Activated naive CD8-positive, alpha-beta T cell treated with anti-CD3 and anti-CD28 coated beads, Interleukin-2, amount 50 U/mL, for 16 hours (primary cell): ENCODE measurements at places on chromosomes 1 and 21.

GRCh38 chr1:14682941-14683621 lies 84.6 kb downstream of the KAZN start:
- no peak for DNase-seq

DNA sequence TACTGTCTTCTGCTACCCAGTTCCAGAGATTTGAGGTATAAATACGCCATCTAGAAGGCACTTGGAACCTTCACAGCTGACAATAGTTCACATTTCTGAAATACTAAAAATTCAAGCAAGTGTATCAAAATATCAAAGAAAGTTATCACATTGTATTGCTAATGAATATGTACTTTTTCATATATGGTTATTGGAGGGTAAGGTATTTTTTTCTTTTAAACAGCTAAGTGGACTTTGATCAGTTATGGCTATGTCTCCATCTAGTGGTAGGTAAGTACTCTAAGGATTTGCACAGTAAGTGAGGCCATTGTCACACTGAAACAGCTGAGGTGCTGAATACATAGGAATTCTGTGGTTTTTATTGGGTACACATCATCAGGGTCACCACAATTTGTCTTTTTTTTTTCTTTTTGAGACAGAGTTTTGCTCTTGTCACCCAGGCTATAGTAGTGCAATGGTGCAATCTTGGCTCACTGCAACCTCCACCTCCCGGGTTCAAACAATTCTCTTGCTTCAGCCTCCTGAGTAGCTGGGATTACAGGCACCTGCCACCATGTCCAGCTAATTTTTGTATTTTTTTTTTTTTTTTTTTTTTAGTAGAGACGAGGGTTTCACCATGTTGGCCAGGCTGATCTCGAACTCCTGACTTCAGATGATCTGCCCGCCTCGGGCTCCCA lies 49.1 kb upstream of the CR2 start:
- no peak for DNase-seq

DNA sequence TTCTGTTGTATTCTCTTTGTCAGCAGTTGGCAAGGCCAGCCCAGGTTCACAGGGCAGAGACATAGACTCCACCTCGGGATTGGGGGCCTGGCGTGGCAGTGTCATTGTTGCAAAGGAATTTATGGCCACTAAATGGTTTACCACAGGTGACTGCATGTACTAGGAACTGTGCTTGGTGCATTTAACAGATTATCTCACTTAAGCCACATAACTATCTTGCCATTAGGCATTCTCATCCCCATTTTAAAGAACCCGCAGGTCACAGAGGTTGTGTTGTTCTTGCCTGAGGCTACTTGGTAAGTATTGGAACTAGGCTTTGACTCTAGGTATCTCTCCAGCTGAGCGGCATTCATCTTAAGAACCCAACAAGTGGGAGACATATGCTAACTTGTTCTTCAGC lies 9.7 kb downstream of the TLCD4 start:
- no peak for DNase-seq

DNA sequence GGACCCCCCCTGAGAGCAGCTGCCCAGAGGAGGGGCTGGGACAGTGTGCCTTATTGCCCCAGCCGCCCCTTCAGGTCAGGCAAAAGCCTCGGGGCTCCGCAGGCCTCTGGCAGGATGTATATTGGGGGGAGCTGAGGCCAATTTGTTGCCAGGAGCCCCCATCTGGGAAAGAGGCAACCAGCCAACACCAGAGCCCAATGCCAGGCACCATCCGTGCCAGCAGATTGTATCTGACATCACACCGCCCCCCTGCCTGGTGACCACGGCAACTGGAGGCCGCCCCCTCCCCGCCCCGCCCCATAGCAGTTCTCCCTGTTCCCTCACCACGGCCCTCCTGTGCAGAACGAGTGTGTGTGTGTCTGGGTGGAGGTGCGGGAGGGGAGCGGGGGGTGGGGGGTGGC lies 3.6 kb upstream of the PLEKHG5 start:
- no peak for DNase-seq

DNA sequence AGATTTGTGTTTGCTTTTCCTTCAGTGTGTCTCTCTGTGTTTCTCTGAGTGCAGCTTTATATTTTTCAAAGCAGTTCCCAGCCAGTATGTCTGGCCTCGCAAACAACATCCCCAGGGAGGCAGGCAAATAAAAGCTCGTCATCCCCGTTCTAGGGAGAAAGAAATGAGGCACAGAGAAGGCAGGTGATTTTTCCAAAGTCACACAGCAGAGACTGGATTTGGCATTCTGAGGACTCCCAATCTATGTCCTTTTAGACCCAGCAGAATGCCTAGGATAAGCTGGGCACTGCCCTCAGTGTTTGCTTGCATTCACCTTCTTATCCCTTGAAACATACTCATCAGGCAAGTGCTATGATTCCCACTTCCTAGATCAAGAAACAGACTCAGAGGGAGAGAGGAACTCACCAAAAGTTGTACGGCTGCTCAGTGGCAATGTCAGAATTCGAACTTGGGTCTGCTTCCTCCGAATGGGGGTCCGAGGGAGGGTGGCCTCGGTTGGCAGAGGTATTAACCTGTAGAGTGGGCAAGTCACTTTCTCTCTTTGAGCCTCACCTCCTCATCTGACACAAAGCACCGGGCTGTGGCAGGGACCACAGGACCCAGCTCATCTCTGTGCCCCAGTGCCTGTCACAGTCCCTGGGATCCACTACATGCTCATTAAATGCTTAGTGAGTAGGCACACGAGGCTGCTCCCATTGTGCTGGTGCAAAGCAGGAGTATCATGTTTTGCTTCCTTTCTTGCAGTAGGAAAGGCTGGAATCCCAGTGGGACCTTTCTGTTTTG lies 4.2 kb downstream of the RAP1GAP start:
- no peak for DNase-seq

GRCh38 chr1:10973552-10973951 lies 38.9 kb upstream of the TARDBP start:
- DNase-seq, result no peak

DNA sequence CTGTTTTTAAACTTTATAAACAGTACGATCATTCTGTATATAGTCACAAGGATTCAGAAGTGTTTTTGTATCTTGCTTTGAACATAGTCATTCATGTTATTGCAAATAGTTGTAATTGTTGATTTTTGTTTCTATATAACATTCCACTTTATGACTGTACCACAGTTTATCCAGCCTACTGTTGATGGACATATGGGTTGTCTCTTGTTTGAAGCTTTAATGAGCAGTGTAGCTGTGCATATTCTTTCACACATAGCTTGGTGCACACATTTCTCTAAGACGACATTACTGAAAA lies 6.1 kb downstream of the CD101 start:
- DNase-seq, result no peak

DNA sequence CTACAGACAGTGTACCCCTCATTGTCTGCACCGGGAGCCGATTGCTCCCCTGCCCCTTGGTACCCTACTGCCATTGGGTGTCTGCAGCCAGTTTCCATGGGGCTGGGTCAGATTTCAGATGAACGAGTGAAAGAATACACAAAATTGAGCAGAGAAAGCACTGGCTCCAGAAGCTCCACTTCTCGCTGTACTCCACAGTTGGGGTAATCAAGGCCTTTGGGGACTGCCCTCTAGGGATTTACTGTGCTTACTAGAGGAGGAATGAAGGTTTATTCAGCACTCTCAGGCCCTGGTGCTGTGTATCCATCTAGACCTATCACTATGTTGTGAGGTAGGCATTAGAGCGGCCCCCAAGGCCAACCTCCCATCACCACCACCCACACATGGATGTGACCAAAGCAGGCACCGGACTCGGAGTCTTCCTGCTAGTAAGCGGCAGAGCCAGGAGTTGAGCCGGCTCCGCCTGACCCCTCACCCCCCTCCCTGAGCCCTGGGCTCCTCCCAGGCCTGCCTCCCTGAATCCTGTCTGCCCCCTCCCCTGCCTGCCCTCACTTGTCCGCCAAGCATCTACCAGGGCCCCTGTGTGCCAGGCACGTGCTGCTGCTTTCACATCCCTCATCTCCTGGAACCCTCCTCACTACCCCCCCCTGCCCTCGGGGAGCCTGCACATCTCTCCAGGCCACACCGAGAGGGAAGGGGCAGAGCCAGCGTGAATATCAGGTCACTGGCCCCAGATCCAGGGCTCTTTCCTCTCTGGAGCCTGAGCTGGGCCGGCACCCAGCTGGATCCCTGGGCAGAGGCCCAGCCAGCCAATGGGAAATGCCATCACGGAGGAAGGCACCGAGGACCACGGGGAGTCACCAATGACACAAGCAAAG lies 23.3 kb downstream of the KCNN3 start:
- no peak for DNase-seq

DNA sequence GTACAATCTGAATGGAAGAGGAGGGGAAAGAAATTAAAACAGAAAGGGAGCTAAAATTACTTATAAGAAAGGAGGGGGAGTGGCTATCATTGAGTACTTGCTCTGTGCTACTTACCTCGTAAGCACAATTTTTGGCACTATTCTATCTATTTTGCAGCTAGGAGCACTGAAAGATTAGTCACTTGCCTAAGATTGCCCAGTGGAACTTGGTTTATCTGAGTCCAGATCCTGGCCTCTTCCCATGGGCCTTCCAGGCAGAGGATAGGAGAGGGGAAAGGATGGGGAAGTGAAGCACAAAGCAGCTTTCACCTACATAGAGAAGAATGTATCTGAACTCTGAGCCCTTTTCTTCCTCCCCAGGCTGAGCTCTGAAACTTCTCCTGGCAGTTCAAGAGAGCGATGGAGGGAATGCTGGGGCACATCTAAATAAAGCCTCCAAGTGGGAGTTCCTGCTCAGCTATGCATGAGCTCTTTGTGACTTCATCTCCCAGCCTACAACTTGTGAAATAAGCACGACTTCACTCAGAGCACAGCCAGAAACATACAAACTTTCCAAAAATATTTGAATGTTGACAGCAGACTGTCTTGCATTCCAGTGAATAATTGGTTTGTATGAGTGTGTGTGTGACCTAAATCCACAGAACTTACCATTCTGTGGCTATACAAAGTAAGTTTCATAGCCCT lies 29.4 kb downstream of the HMGB4 start:
- no peak for DNase-seq

DNA sequence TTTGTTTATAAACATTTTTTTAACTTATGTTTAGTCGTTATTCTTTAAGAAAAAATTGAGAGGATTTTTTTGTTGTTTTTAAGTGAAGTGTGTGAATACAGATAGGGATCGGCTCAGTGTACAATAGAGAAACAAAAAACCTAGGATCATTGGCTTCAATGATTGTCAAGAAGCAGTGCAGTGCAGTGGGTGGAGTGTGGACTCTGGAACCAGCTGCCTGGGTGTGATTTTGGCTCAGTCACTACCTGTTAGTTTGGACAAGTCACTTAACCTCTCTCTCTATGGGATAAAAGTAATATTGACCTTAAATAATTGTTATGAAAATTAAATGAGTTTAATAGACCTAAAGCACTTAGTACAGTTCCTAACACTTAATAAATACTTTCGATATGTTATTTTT lies 41.3 kb downstream of the SCCPDH start:
- DNase-seq, result no peak

GRCh38 chr1:219365451-219365850 lies 191.8 kb downstream of the LYPLAL1 start:
- no peak for DNase-seq

DNA sequence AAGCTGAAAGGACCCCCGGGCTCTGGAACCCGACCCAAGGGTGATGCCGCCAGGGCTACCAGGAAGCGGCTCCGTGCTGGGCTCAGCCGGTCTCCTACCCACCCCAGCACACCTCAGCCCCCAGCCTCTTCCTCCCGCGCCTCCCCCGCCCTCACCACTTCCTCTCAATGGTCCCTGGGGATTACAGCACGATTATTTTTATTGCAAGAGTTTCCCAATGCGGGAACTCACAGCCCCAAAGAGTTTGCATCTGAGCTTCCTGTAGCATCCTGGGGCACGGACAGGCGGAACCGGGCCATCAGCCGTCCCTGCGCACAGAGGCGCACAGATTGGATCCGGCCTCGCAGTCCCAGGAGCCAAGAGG lies 8.7 kb upstream of the SLX9 start:
- no peak for DNase-seq

- no peak for DNase-seq
Measured at GRCh38 chr1:112722601-112723510, 7.7 kb upstream of the PPM1J start.

DNA sequence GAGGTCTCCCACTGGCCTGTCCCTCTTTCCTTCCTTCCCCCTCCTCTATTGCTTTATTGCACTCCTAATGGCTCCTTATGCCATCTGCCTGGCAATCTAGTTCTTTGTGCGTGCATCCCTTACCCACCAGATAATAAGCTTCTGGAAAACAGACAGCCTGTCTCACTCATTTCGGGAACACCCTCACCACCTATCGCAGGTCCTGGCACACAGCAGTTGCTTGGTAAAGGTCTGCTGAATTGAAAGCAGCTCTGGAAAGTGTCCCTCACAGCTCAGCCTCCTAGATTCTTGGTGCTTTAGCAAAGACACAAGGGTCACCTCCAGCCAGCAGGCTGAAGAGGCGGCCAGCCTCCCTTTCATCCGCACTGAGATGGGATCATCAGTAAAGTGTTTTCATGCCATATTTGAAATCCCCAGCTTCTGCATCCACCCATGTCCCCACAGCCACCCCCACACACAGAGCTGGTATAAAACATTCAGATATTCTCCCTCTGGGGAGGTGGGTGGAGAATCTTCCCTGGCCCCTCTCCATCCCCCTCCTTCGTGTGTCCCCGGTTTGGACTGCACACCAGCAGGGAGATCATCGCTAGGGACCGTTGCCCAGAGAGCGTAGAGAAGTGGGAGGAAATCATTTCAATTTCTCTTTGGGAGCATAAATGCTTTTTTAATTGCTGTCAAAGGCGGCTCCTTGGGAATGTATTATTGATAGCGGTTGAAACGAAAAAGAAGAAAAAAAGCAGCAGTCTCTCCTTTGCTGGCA lies 29.1 kb upstream of the ATP2B4 start:
- no peak for DNase-seq

DNA sequence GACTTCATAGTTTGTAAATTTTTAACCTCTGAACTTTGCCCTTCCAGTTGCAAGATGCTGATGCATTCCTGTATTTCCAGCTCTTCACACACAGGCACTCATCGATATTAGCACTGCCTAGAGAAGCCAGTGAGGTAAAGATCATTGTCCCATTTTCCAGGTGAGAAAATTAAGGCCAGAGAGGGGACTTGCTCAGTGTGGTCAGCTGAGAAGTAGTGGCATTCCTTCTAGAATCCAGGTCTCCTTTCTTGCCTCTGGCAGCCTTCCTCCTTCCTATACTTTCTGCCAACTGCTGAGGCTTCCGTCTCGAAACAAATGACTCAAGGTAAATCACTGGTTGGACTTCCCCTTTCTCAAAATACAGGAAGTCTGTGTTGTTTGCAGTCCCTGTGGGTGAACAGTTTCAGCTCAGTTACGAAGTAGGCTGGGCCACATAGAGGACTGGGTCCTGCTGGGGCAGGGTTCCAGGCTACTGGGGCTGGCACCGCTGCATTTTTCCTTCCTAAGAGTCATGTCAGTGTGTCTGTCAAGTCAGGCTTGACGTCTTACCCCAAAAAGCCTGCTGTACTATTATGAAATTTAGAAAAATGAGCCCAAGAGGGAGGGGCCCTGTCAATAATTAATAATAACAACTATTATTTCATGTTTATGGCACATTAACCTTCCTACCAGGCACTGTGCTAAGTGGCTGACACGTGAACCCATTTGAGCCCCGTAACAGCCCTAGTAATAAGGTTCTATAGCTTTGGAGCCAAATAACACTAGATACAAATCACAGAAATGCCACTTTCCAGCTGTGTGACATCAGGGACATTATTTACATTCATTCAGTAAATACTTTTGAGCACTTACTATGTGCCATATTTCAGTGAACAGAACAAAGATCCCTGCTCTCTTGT lies 16.6 kb upstream of the RNF19B start:
- peak; percentile 21 for DNase-seq
